ENCODE measurements at places on chromosomes 16 and 17.

DNA sequence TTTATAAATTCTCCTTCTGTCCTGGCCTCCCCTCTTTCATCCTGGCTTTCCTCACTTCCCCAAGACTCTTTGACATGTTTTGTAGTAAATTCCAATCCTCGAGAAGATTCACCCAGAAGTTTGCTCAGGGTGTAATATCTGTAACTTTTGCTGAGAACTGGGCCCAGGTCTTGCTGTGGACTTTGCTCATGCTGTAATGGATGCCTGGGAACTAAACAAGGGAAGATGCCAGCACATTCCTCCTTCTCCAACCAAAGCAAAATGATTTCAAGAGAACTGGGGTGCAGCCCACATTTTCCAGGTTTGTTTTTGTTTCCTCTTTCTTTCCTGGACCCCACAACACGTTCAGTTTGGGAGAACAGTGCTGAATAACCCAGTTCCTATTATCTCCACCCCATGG is 6.6 kb upstream of the SALL1 start:
- no peak for DNase-seq

DNA sequence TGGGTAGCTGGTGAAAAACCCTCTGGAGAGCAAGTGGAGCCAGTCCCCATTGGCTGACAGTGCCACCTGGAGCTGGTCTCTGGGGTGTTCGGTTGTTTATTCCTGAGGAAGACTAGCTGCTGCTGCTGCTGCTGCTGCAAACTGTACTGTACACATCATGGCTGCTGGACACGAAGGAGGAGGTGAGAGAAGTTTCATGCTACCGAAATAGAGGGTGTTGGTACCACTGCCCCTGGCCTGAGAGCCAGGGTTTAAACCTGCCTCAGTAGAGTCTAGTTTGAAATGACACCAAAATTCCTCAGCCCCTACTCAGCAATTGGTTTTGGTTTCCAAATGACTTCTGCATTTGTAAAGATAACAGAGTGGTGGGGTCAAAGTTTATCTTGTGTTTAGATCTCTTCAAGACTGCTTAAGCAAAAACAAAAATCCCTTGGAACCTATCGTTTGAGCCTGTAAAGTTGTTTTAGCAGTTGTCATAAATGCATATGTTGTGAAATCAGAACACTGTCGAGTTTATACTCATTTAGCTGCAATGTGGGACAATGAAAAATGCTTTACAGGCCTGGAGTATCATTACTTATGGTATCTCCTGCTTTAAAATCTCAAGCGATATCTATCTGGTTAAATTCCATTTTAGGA is 40.8 kb downstream of the CYB5B start:
- no peak for DNase-seq

DNA sequence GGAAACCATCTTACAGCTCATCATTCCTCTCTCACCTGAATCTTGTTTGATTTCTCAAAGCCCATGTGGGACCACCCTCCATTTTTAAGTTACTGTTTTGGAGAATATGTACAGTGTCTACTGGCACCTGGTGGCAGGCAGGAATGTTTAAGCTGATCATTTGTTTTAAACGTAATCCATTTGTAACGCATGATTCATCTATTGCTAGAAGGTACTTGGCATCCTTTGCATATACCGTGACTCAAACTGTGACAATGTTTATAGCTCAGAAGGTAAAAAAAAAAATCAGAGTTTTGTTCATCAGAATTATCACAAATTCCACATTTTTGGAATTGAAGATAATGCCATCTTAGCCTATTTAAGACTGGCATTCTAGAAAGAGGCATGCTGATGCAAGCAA is 1007.5 kb upstream of the EEF2KMT start:
- DNase-seq = peak; percentile 41

- no peak for DNase-seq
These were observed 601.7 kb downstream of the MAF start for GRCh38 chr16:78998879-78999278.

- no peak for DNase-seq
These were observed 146.5 kb upstream of the PLCG2 start for GRCh38 chr16:81632392-81633146.

DNA sequence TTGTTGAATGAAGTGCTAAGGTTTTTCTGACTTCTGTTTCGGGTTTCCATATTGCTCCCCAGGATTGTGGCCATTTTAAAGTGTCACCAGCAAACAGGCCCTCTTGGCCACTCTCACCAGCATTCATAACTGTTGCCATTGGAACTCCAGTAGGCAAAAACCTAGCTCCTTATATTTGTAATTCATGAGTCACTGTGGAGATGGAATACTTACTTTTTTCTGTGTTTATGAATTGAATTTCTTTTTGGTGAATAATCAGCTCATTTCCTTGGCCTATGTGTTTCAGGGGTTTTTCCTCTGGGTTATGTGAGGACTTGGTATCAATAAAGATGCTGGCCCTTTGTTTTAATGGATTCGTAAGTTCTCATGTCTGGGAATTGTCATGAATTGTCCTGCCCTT is 255.1 kb downstream of the SNX29 start:
- DNase-seq = no peak

GRCh38 chr17:77454242-77455095 is 313.7 kb downstream of the SEC14L1 start:
- no peak for DNase-seq

GRCh38 chr16:5042574-5043171 is 8.9 kb upstream of the NAGPA start:
- DNase-seq = no peak

DNA sequence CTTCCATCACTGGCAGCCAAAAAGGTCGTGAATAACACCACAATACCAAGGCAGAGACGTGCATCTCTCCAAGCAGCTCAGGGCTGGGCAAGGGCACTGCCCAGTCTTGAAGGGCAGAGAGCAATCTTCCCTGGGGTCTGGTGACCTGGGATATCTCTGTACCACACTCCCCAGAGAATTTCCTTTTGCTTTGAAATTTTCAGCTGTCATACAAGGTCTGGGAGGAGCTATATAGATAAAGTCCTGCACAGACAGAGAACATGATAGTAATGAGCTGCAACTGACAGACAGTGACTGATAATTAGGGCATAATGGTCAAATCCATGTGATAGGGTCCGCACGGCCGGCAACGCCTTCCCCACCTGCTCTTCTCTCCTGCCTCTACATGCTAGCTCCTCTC is 68.2 kb downstream of the DYNLRB2 start:
- DNase-seq = no peak

- no peak for DNase-seq
These were observed 121.2 kb downstream of the SNX29 start for GRCh38 chr16:12097523-12098428.

GRCh38 chr16:61926766-61927165 is 109.5 kb downstream of the CDH8 start:
- DNase-seq = peak; percentile 14

DNA sequence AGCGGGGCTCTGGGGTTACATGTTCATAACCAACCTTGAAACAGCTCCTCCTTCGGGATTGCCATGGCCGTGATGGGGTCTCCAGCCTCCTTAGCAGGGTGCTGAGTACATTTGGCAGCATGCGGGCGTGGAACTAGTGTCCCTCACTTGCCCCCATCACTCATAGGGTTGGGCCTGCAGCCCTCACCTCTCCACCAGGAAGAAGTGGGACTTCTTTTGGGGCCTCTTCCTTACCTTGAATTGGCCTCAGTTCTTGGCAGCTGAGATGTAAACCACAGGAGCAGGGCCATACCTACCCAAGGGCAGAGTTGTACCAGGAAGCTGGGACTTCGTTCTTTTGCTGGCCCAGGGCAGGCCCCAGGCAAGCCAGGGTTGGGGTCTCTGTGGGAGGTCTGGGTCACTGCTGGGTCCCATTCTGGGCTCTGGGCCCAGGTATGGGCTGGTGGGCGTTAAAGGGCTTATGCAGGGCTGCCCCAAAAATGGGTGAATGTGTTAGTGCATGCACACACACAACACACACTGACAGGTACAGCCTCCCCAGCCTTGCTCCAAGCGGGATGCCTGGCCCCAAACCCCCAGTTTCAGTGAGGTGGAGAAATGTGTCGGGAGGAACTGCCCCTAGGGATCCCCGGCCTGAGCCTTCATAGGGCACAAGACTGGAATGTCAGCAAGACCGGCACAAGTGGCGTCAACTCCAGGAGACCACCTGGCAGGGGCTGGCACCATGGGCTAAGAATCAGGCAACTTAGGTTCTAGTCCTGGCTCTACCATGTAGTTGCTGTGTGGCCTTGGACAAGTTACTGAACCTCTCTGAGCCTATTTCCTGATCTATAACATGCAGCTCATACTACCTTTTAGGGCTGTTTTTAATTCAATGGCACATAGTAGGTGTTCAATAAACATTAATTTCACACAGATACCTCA is 3.9 kb upstream of the KRT15 start:
- DNase-seq = no peak

- no peak for DNase-seq
These were observed 7.5 kb downstream of the HEXIM2 start for GRCh38 chr17:45168991-45169752.

DNA sequence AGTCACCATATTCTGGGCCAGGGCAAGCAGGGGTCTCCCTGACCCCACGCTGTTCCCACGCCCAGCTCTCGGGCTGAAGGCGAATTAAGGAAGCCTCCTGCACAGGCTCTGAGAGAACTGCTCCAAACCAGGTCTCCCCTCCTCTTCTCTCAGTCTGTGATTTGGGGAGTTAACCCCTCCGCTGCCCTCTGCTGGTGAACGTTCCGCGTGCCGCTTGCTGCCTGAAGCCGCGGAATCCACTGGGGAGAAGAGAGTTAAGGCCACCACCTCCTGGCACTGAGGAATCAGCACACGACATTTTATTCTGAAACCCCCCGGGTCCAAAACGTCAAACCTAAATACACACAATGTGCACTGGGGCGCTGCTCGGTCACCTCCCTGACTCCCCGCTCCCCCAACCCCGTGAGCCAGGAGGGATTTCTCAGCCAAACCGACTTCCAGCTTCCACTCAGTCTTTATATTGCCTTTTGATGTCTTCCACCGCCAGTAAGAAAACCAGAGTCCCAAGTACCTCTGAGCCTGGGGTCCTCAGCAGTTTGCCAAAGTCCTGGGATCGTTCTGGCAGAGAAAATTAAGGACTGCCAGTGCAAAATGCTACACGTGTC is 54.4 kb upstream of the RCVRN start:
- DNase-seq = no peak

GRCh38 chr17:10117581-10118001 is 80.8 kb downstream of the GAS7 start:
- no peak for DNase-seq

GRCh38 chr17:15453246-15453645 is 14.2 kb downstream of the CDRT4 start:
- no peak for DNase-seq

DNA sequence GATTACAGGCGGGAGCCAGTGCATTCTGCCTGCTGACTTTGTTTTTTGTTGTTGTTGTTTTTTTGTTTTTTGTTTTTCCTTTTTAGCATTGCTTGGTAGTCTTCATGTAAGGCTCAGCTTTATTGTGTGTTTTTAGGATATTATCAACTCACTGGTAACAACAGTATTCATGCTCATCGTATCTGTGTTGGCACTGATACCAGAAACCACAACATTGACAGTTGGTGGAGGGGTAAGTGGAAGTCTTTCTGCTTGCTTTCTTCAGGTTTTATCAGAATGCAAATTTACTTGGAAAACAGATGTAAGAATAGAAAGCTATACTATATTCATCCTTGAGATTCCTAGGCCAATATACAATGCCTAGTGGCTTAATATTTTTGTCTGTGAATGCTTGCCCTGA is 3.3 kb upstream of the CMTM1 start:
- DNase-seq = no peak

DNA sequence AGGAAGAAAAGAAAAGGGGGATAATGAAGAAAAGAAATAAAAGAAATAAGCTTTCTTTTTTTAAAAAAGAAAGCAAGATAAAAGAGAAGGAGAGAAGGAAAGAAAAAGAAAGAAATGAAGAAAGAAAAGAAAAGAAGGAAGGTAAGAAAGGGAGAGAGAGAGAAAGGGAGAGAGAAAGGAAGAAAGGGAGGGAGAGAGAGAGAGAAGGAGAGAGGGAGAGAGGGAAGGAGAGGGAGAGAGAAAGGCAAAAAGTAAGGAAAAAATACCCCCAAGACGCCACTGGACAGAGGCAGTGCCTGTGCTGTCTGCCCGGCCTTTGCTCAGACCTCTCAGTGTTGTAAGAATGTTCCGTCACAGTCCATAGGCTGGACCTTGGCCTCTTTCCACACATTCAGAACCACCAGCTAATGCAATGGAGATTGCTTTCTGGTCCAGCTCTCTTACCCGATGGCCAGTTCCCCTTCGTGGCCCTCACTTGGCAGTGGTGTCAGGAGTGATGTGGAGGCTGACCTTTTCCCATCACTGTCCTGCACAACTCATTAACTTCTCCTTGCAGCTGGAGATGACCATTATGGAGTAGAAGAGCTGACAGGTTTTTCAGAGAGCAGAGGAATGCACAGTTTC is 14.3 kb upstream of the HNF1B start:
- no peak for DNase-seq

GRCh38 chr16:66474750-66475199 is 47.7 kb downstream of the BEAN1 start:
- DNase-seq = no peak
